Neural progenitor cell (in vitro differentiated cells): ENCODE measurements at places on chromosomes 7 and 10. TPM values are rescaled to one million over a fixed set of nuclear protein-coding genes. Genes with fewer than 3 reads are reported as not detected.

The SNX10 gene
- total RNA-seq, result 19.5 and 29.6 TPM in 2 replicates

The MIOS gene
- 62.0 and 62.2 TPM in 2 replicates for total RNA-seq

- H3K27ac ChIP-seq, result no peak overlapping the region
- H3K4me3 ChIP-seq, result no peak overlapping the region
- no peaks in the 10 kb centered on the region for H3K4me1 ChIP-seq
- DNase-seq, result no peak
These were observed 42.6 kb upstream of the DNAH11 start for GRCh38 chr7:21500117-21500832.

- no peaks in the 10 kb centered on the region for H3K27me3 ChIP-seq
- H3K27ac ChIP-seq, result no peak overlapping the region
- peaks cover 17% of the 10 kb centered on the region for H3K4me1 ChIP-seq
These were observed 23.7 kb downstream of the SPAG6 start for GRCh38 chr10:22368981-22369380.

GRCh38 chr7:26006426-26006825 is 145.6 kb upstream of the NFE2L3 start:
- no peaks in the 10 kb centered on the region for H3K36me3 ChIP-seq
- H3K4me3 ChIP-seq, result no peak overlapping the region
- H3K4me1 ChIP-seq, result no peaks in the 10 kb centered on the region
- no peak for DNase-seq
- H3K27ac ChIP-seq, result no peak overlapping the region

DNA sequence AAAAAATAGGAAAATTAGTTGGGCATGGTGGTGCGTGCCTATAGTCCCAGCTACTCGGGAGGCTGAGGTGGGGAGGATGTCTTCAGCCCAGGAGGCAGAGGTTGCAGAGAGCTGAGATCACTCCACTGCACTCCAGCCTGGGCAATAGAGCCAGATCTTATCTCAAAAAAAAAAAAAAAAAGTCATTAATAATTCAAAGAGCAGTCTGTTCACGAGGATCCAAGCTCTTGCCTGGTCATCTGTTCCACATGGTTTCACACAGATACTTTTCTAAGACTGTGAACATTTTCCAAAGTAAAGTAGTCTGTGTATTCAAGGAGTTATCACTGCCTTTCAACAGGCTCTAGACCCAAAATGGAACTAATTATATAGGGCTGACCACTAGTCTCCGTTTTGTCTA is 86.9 kb downstream of the ZNF277 start:
- no peak for DNase-seq
- H3K27me3 ChIP-seq, result no peaks in the 10 kb centered on the region
- H3K36me3 ChIP-seq, result no peaks in the 10 kb centered on the region
- no peaks in the 10 kb centered on the region for H3K4me1 ChIP-seq

- no peak overlapping the region for H3K4me3 ChIP-seq
- H3K27ac ChIP-seq, result peak overlapping the region; percentile 18
- no peaks in the 10 kb centered on the region for H3K36me3 ChIP-seq
- no peaks in the 10 kb centered on the region for H3K27me3 ChIP-seq
- DNase-seq, result no peak
- H3K4me1 ChIP-seq, result peaks cover 20% of the 10 kb centered on the region
These were observed 18.4 kb downstream of the SMURF1 start for GRCh38 chr7:99125505-99125865.

DNA sequence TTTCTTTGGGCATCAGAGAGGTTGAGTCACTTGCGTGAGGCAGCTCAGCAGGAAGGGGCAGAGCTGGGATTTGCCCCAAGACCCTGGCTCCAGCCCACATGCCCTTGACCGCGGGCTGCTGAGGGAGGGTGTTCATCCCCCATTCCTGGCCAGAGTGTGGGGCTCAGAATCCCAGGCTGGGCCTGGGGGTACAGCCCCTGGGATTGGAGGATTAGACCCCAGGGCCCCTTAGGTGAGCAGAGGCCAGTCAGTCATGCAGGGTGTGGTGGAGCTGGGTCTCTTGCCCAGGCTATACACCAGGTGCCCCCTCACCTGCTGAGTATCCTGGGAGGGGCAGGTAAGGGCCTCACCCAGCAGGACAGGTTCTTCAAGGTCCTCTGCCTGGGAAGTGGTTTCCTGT is 68.4 kb upstream of the ZNF716 start:
- H3K27me3 ChIP-seq, result no peaks in the 10 kb centered on the region
- H3K36me3 ChIP-seq, result no peaks in the 10 kb centered on the region
- H3K27ac ChIP-seq, result no peak overlapping the region
- DNase-seq, result no peak
- H3K4me3 ChIP-seq, result no peak overlapping the region

GRCh38 chr7:91771394-91771793 is 109.1 kb downstream of the MTERF1 start:
- no peaks in the 10 kb centered on the region for H3K27me3 ChIP-seq
- no peaks in the 10 kb centered on the region for H3K36me3 ChIP-seq
- H3K4me3 ChIP-seq, result no peak overlapping the region
- no peak for DNase-seq
- H3K27ac ChIP-seq, result no peak overlapping the region
- no peaks in the 10 kb centered on the region for H3K4me1 ChIP-seq

- no peaks in the 10 kb centered on the region for H3K36me3 ChIP-seq
- no peaks in the 10 kb centered on the region for H3K27me3 ChIP-seq
- no peak overlapping the region for H3K4me3 ChIP-seq
- DNase-seq, result no peak
- no peak overlapping the region for H3K27ac ChIP-seq
These were observed 143.0 kb downstream of the STK31 start for GRCh38 chr7:23852988-23853387.

DNA sequence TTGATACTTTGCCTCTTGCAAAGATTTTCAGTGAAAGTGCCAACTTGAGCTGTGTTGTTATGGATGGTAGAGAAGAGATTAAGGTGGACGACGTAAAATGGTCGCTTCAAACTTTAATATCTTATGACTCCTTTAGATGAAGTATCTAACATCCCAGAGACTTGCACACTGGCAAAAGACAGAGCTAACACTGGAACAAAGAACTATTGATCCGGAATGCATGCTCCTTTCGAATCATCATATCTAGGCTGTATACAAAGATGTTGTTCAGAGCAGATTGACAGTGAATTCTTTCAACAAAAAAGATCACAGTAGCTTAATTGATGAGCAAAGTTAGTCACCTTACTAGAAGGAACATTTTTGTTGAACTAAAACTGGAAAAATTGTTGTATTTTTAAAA is 592.7 kb downstream of the NXPH1 start:
- H3K27ac ChIP-seq, result no peak overlapping the region
- DNase-seq, result no peak
- no peaks in the 10 kb centered on the region for H3K4me1 ChIP-seq
- no peak overlapping the region for H3K4me3 ChIP-seq
- no peaks in the 10 kb centered on the region for H3K27me3 ChIP-seq

- H3K4me1 ChIP-seq, result peaks cover 26% of the 10 kb centered on the region
- H3K27me3 ChIP-seq, result no peaks in the 10 kb centered on the region
These were observed 76.5 kb downstream of the TNS3 start for GRCh38 chr7:47505312-47506007.

GRCh38 chr10:92574548-92575261 is 812 bp upstream of the IDE start:
- H3K36me3 ChIP-seq, result no peaks in the 10 kb centered on the region
- peak overlapping the region; percentile 90 for H3K27ac ChIP-seq
- peak; percentile 6 for DNase-seq
- H3K27me3 ChIP-seq, result no peaks in the 10 kb centered on the region
- H3K4me1 ChIP-seq, result peaks cover 20% of the 10 kb centered on the region
